PC-9 (cell line): ENCODE measurements at places on chromosomes 7 and 10. TPM values are rescaled to one million over a fixed set of nuclear protein-coding genes. Genes with fewer than 3 reads are reported as not detected.

GRCh38 chr10:114499116-114499515, 94.8 kb upstream of the AFAP1L2 start:
- DNase-seq, result no peak

GRCh38 chr10:21650353-21650752, 116.3 kb downstream of the MLLT10 start:
- no peak for DNase-seq

GRCh38 chr7:155291045-155291530, 6.6 kb upstream of the INSIG1 start:
- peak; percentile 88 for DNase-seq

GRCh38 chr7:111752022-111752582, 189.8 kb upstream of the IMMP2L start:
- peak; percentile 63 for DNase-seq

DNA sequence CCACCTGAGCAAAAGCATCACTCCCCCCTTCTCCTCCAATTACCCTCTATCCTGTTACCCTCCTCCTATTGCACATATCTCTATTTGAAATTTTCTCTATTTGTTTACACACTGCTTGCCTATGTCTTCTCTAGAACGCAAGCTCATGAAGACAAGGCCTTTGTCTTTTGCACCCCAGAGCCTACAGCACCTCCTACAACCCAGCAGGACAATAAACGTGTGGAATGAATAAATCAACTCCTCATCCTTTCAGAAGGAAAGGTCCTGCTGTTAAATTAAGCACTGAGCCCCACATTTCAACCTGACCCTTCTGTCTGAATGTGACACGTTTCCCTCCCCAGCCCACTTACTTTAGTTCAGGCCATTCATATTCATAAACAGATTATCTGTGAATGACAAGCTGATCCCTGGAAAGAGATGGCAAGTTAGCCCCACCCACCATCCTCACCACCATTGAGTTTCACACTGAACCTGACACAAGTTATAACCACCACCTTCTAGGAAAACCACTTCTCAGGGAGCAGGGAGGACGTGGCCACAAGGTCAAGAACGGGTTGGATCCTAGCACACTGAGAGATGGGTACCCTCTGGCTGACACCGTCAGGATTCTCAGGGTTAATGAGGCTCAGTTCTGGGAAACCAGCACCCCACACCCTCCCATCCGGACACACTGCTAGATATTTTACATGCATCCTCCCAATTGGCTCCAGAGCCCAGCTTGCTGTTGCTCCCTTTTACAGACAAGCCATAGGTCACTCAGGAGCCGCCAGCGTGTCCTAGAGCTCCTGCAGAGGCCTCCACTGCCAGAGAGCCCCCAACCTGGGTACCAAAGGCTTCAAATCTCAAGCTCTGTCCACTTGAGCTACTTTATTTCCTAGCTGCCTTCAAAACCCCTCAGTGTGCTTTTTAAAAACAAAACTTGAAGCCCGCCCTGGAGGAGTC, 934 bp downstream of the PRTFDC1 start:
- no peak for DNase-seq

The TIMM23B gene
- 15.1 and 17.3 TPM in 2 replicates for total RNA-seq

The SPDYE2B gene
- not detected in 2 replicates for total RNA-seq

The IFRD1 gene
- total RNA-seq, result 79.6 and 89.4 TPM in 2 replicates

The ELAPOR2 gene
- total RNA-seq, result 10.1 and 11.0 TPM in 2 replicates

The TEX36 gene
- total RNA-seq, result 1.1 and 1.2 TPM in 2 replicates
